Osteoblast (primary cell): ENCODE measurements at places on chromosomes 5 and 9. TPM values are rescaled to one million over a fixed set of nuclear protein-coding genes. Genes with fewer than 3 reads are reported as not detected.

GRCh38 chr5:74325866-74326265 is 314.7 kb downstream of the ENC1 start:
- no peak for DNase-seq

Gene C6
- under 0.01 TPM in 1 of 2 replicates, not detected in the other for total RNA-seq

DNA sequence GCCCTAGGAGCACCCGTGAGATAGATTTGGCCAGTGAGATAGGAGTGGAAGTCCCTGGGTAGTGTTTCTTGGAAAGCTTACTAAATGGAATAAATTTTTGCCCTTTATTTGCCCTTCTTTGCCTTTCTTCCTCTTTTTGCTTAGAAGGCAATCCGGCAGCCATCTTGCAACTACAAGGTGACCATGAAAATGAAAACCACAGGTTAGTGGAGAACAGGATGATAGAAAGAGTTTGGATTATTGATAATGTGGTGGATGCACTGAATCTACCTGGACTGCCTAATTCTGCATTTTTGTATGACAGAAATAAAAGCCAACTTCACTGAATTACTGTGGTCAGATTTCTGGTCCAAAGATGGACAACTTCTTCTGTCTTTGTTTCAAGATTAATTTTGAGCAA is 33.2 kb downstream of the TARS1 start:
- DNase-seq = no peak

Gene PCDHGA12
- 20.6 and 33.6 TPM in 2 replicates for total RNA-seq

Gene VCAN
- total RNA-seq = 543 and 658 TPM in 2 replicates

DNA sequence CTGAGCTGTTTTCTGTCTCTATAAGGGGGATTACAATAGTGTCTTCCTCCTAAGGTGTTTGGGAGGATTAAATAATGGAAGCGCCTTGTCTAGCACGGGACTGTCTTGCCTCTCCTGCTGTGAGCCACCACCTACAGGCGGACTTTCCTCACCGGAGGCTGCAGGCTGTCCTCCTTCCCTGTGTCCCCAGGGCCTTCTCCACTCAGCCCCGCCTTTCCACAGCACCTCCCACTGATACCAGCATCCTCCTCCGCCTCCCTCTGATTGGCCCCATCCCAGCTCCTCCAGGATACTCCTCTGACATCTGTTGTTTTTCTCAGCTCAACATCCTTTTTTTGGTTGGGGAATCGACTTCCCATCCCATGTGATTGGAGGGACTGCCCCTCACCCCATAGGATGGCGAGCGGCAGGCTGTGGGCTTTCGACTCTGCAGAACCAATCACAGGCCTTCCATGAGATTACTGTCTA is 851 bp upstream of the ZDHHC12 start:
- peak; percentile 94 for DNase-seq

GRCh38 chr9:91843623-91844148 is 106.3 kb downstream of the ROR2 start:
- DNase-seq = no peak

DNA sequence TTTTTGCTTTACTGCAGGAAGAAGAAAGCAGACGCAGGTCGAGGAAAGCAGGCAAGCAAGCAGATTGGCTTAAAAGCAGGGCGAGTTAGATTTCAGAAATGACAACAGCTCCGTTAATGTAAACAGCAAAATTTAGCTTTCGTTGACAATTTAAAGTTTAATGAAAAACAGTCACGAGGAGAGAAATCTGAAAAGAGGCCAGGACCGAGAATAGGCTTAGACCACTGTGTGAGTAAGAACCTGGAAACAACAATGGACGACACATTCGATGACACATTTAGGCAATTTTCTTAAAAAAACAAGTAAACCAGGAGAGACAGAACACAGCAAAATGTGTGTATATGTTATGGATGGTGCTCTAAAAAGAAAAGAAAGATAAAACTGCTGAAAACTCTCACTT is 155.3 kb downstream of the ISOC1 start:
- no peak for DNase-seq

Gene SLC36A3
- total RNA-seq = not detected in 2 replicates

DNA sequence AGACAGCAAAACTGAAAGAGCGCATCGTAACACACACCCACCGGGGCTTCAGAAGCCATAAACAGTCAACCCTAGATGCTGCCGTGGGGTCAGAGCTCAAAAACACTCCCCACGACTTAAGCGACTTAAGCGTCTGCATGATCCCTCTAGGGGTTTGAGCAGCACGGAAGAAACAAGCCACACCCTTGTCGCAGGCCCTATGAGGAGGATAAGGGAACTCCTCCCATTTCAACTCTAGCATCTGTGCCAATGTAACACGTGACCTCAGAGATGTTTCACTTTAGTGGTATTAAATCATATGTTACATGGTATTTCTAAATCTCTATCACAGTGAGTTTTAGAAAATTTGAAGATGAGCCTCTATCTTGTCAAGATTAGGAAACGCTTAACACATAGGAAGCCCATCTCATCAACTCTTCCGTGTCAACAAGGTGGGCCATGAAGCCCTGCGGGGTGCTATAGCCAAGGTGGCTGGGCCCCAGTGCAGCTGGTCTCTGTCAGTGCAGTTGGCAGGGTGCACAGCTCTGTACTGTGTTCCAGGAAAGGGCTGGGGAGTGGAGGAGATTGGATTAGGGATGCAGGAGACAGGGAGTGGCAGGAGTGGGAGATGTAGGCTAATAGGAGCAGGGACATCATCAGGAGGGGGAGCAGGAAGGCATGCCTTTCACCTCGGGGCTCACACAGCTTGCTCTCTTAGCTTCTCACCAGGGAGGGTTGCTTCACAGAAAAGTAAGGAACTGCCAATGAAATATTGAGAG is 33.1 kb downstream of the ZCCHC9 start:
- peak; percentile 47 for DNase-seq
